Esophagus squamous epithelium (tissue), 5 donors: ENCODE measurements at places on chromosomes 2 and 18. TPM values are rescaled to one million over a fixed set of nuclear protein-coding genes. Genes with fewer than 3 reads are reported as not detected.

The VAMP8 gene
- total RNA-seq, result 96.5 TPM

DNA sequence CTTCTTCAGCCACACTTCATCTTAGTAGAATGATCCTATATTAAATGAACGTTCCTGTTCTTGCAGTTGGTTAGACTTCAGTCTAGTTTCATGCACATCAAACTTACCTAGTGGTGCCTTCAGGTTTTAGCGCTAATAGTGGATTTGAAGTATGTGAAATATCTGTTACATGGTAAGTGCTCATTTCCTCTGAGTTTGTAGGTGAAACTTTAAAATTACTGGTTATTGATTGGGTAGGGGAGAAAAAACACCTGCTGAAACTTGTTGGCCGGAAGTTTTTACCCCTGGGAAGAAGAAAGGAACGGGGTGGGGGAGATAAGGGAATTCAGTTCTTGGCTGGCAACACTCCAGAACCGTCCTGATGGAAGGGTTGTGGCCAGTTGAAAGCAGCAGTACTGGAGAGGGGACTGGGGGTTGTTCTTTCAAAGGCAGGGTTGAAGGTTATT is 112.8 kb downstream of the SPTBN1 start:
- no peak for DNase-seq

DNA sequence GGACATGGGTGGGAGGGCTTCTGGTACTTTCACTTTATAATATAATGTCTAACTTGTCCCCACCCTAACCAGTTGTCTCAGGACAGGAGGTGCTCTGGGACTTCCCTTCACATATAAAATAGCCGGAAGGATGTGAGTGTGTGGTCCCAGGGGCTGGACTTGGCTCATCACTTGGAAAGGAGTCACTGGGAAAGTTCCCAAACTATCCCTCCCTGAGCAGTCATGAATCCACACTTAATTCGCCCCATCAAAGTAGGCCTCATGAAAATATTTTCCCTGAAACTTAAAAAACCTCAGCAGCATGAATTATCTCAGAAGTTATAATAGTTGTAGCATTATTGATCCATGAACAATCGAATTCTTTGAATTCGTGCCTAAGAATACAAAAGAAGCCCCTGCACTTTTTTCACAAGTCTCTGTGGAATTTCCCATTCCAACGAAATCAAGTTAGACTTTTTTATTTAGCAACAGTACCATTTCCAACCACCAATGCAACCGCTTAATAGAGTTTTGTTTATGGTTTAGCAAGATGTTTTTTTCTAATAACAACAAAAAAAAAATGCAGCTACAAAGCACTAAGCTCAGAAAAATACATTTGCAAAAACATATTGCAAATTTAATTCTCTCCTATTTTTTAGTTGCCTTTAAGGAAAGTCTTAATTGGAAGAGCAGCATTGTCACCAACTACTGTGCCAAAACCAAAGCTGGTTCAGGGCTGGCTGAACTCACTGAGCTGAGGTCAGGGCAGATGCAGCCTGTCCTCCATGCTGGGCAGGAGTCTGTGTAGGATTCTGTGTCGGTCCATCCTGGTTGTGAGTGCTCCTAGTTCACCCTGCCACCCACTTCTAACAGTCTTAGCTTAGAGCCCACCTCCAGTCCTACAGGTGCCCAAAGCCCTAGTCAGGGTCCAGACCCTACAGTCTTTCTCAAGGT is 68.8 kb upstream of the SPTBN1 start:
- DNase-seq, result no peak

The IL18RAP gene
- total RNA-seq, result 0.61 TPM

DNA sequence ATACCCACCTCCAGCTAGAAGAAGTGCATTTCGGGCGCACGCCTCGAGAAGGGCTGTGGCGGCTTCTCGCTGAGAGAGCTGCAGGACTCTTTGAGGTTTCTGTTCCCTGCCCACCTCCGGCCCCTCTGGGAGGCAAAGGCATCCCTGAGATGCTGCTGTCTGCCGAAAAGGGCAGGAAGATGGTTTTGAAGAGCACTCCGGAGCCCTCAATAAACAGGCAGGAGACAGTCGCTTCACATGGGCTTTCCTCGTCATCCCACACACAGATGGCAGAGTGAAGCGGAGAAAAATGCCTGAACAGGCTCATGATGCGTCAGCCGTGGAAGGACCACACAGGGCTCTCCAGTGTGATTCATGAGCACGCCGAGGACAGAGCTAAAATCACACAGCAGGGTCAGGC is 25.4 kb upstream of the GLI2 start:
- DNase-seq, result no peak

DNA sequence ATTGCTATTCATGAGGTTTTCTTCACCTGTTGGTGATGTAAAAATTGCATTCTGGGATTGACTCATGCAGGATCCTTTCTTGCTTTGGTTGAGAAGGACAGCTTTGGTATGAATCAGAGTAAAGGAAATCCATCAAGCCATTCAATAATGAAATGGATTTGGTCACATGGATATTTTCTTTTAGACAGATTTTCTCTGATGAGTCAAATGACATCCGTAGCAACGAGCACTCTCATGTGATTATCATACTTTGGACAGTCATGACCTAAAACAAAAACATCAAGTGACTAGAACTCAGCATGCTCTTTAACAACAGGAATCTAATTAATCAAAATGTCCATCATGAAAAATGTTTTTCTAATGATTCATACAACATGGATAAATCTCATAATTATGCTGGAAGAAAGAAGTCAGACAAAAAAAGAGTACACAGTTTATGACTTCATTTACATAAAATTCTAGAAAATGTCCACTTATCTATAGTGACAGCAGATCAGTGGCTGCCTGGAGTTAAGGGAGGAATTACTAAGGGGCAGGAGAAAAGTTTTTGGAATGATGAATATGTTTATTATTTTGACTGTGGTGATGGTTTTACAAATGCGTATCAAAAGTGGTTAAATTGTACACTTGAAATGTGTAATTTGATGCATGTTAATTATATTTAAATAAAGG is 30.7 kb downstream of the TRAK2 start:
- DNase-seq, result no peak

- no peak for DNase-seq
These were observed 63.2 kb downstream of the ZEB2 start for GRCh38 chr2:144456680-144457079.

The GPR45 gene
- not detected for total RNA-seq

GRCh38 chr2:101509499-101510284 is 34.8 kb upstream of the RFX8 start:
- DNase-seq, result no peak

DNA sequence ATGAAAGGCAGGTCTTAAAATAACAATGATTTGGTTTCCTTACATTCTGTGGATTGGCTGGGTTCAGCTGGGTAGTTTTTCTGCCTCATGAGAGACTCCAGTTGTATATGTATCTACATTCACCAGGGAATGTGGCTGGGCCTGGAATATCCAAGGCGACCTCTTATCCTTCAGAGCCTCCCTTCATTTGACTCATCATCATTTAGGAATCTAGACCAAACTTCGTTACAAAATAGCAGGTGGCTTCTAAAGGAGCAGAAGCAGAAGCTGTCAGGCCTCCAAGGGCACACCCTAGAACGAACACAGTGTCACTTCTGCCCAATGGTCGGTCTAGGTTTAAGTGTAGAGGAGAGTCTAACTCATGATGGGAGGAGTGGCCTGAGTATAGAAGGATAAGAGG is 204.2 kb downstream of the EN1 start:
- no peak for DNase-seq

DNA sequence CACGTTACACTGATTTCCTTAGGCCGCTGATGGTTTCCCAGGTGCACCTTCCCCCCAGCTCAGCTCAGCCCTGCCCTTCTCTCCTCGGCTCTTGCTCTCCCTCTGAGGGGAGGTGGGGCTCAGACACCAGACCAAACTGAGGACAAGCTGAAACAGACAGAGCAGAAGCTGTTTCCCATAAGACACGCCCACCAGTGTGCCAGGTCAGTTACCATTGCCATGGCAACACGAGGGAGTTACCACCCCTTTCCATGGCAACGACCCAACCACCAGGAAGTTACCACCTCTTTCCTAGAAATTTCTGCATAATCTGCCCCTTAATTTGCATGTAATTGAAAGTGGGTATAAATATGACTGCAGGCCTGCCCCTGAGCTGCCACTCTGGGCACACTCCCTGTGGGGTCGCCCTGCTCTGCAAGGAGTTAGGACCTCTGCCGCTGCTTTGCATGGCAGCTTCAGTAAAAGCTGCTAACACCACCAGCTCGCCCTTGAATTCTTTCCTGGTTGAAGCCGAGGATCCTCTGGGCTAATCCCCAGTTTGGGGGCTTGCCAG is 120.9 kb upstream of the SMIM21 start:
- no peak for DNase-seq

DNA sequence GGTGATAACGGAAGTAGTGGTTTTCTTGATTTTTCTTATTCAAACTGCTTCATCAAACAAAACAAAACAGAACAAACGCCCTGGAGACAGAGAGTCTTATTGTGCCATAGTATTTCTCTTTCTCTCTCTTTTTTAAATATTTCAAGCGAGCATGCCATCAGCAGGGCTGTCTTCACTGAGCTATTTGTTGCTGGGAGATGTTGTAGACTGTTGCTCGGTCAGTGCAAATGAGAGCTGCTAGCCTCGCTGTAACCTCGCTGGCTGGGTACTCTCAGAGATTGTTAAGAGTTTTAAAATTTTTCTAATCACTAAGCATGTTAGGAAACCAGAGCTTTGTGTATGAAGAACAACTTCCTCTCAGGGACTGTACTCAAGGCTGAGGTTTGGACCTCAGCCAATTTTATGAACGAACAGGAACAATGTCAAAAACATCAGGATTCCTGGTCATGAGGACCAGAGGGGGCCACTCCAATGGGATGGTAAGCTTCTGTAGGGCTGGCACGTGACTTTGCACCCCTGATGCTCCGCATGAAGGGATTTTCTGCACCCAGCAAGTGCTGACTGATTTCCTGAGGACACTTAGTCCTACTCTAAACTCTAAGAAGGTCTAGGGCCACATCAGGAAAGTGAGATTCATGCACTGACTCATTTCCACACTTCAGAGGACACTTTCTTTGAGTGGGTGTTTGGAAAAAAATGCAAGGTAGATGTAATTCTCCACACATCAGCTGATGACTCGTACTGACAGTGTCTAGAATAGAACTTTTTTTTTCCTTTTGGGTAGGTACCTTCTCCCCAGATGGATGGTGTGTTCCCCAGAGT is 59.8 kb upstream of the IL1R1 start:
- DNase-seq, result no peak

DNA sequence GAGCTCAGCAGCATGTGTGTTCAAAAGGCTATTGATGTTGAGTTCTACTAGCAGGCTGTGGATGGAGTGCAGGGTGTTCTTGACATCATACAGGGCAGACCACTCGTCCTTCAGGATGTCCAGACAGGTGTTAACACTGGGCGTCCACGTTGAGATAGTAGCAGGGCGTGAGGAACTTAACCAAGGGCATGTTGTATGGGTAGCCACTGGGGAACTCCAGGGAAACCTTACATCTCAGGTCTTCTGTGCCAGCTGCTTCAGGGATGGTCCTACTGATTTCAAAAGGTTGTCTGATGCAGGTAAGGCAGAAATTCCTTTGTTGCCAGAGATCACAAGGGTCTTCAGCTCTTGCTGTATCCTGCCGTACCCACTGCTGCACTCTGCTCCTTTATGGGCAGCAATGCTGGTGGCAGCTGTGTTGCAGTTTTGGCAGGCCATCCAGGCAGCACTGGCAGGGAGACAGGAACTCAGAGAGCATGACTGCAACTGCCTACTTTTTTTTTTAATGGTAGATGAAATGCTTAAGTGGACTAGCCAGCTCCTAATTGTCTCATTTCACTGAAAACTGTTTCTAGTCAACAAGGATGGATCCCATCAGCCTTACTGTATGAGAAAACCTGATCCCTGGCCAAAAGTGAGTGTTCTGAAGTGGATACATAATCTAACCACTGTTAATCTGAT is 32.4 kb upstream of the RBBP8 start:
- DNase-seq, result no peak

DNA sequence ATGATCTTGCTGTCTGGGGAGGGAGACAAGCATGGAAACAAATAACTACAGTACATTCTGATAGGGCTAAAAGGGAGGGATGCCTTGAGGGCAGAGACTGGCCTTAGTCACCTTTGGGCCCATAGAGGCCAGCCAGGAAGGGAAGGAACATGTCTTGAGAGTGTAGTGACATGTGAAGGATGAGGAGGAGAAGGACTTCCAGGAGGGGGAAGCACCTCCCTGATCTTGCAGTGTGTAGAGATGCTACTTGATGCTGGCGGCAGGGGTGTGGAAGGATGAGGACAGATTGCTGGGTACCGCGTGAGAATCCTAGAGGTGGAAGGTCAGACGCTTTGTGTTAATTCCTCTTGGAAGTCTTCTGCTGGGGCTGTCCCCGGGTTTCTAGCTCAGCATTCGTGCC is 13.1 kb downstream of the TET3 start:
- no peak for DNase-seq

- DNase-seq, result no peak
These were observed 497.0 kb upstream of the FSIP2 start for GRCh38 chr2:185241556-185241955.

- DNase-seq, result no peak
These were observed 38.1 kb downstream of the RPL37A start for GRCh38 chr2:216536734-216537210.

The RBBP8 gene
- 63.2 TPM for total RNA-seq

DNA sequence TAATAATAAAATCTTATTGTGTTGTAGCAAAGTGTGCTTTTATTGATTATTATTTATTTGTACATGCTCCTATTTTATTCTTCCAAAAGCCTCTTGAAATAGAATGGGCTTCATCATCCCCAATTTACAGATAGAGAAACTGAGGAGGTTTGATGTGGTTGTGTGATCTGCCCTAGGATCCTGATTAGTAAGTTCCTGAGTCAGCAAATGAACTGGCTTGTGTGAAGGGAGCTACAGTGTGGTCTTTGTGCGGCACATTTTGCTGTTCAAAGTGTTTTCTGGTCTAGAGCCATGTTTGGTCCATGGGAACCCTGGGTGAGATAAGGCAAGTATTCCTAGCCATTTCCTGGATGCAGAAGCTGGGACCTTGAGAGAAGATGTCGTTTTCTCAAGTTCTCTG is 326.9 kb downstream of the MEIS1 start:
- no peak for DNase-seq

The MPP4 gene
- not detected for total RNA-seq

The C2orf80 gene
- total RNA-seq, result not detected

The NEU2 gene
- not detected for total RNA-seq

The SUPT7L gene
- 11.3 TPM for total RNA-seq

GRCh38 chr18:13623348-13623747 is 103.0 kb downstream of the FAM210A start:
- DNase-seq, result no peak

DNA sequence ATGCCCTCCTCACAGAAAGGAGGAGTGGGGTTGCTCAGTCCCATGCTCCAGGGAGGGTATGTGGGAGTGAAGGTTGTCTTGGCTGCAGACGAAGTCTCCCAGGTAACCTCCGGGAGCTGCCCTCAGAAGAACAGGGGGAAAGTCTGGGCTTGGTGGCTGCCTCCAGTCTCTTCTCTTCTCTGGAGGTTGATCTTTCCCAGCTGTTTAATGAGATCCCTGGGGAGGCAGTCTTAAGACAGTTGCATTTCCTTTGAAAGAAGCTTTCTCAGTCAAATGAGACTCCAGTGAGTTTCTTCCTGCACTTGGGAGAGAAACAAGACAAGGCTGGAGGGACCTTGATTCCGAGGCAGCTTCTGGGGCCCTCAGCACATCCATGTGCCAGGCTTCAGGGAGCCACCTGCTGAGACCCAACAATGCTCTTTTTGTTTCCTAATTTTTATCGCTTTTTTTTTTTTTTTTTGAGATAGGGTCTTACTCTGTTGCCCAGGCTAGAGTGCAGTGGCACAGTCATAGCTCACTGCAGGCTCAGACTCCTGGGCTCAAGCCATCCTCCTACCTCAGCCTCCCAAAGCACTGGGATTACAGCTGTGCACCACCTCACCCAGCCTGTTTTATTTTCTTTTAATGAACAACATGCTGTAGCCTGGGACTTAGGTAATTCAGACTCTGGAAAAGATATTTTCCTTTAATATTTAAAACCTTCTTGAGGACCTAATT is 71.7 kb upstream of the TPO start:
- DNase-seq, result no peak
